ENCODE measurements at places on chromosomes 2 and 18. TPM values are rescaled to one million over a fixed set of nuclear protein-coding genes. Genes with fewer than 3 reads are reported as not detected.

DNA sequence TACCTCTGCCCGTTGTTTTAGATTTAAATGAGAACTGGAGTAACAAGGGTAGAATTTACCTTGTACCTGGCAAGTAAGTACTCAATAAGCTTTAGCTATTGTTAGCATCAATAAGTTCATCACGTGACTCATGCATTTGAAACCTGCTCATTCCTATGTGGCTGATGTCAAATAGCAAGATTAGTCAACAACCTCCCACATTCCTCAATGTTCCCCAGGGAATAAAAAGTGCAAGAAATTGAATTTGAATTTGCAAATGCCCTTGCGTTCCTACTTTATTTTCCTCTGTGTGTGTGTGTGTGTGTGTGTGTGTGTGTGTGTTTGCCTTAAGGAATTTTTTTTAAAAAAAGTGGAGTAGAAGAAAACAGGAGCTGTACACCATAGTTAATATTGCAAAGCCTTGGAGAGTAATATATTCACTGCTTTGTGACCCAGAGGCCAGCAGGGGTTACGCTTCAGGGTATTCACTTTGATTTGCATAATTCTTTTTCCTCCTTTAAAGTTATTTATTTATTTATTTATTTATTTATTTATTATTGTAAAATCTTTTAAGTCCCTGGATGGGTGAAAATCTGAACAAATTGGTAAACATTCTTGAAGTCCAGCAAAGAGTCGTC is 43.9 kb upstream of the DNAH7 start:
- no peak for DNase-seq

DNA sequence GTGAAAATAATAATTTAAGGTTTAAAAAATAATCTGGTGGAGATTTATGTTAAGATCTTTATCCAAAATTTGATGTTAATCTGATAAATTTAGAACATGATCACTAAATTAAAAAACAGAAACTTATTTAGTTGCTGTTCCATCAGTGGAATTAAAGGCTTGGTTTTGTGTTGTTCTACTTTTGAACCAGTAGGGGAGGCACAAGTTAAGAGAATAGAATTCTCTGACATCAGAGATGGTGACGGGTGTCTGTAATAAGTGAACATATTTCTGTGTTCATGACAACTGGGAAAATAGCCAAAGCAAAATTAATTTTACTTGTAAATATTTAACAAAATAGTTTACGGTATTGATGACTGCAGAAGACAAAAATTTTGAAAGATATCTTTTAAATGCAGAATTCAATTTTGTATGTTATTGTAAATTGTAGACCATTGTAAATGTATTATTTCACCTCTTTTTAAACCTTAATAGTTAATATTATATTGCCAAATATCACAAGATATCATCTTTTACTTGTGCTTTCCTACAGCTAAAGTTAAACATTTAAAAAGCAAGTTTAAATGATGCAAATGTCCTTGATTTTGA is 106.0 kb downstream of the UBR3 start:
- DNase-seq = no peak

DNA sequence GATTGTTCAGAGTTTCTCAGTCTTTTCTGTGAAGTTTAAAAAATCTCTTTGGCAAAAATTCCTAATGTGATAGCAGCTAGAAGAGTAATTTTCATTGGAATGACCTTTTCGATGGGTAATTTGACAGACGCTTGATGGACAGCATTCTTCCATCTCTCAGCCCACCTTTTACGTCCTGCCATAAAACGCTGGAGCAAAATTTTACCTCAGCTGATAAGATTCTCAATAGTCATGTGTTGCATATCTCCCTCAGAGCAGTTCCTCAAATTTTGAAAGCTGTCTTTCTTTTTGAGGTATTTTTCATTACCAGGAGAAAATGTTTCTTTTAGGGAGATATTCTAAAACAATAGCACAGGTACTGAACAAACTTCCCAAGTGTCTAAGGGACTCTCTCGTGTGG is 441.4 kb downstream of the PARD3B start:
- DNase-seq = no peak

DNA sequence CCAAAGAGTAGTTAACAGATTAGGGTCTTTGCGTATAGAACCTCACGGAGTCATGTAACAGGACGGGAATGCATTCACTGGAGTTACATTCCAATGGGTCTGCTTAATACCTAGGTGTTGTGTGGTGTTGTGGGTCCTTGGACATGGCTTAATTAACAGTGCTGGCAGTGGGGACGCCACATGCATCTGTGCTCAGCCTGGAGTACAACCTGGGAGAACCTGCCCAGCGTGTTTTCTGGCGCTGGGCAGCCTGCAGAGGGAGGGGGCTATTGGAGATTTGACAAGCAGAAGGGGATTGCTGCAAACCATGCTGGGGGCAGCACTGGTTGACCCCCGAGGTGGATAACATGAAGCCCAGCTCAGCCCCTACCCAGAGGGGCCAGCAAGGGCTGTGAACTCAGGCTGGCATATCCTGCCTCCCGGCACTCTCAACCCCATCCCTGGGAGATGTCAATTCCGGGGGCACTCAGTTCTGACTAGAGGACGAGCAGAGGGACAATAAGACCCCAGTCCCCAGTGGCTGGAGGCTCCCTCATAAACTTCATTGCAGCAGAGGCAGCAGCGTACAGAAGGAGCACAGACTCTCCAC is 29.3 kb upstream of the COPS8 start:
- no peak for DNase-seq

DNA sequence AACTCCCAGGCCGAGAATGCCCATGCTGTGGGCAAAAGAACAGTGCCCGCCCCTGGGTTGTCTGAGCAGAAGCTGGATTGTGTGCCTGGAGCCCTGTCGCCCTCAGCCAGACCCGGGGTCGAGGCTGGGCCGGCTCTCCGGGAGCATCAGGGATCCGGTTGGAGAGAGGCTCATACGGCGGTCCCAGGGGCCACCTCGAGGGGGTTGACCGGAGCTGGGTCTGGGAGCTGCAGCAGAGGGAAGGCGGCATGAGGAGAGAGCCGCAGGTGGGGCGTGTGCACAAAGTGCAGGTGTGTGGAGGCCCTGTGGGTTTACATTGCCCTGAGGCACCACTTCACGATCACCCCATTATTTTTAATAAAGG is 39.5 kb downstream of the MBP start:
- no peak for DNase-seq

- DNase-seq = no peak
These were observed at the start of gene CFAP65 for GRCh38 chr2:219041252-219041651. Gene CFAP65, minus strand, starts transcription at chr2:219041516. Its CDS starts 2,468 bp downstream, at chr2:219039048.

DNA sequence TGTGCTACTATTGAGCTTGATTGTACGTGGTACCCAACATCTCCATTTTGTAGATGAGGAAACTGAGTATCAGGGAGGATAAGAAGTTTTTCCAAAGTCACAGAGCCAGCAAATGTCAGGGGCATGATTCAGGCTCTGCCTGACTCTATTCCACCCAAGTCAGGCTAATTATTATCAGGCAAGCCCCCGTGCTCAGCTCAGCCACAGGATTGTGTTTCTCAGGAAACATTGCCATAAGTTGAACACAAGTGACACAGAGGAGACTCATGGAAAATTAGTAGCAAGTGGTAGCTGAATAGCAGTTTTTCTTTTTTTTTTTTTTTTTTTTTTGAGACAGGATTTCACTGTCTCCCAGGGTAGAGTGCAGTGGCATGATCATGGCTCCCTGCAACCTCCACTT is 260.5 kb downstream of the C1D start:
- no peak for DNase-seq

GRCh38 chr2:29475499-29475898 is 360.3 kb downstream of the CLIP4 start:
- no peak for DNase-seq

DNA sequence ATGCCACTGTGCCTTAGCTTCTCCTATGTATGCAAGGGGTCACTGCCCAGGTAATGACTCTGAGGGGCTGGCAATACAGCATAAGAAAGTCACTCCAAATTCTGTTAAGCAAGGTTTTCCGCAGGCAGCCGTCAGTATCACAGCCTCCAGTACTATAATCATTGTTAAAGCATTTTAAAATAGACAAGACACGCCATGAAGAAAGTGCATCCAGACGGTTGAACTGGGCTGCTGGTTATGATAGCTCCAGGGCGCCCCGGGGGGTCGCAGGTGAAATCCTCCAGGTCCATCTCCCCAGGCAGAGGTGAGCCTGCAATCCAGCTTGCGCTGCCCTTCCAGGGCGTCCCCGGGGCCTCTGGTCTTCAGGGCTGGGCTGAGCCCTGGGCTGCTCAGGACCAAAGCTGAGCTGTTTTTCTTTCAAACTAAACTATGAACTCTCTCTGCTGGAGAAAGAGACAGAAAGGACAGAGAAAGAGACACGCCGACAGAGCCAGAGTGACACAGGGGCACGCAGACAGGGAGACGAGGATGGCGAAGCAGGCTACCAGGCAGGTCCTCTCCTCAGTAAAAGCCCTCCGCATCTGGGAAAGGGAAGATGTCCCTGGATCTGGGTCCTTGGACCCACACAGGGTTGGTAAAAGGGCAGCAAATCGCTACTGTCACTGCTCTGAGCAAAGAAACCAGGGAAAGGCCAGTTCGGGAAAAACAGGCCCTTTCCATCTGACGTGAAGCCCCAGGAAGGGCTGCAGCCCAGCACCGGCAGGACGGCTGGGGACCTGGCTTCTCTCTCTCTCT is 2.1 kb upstream of the TWIST2 start:
- no peak for DNase-seq

DNA sequence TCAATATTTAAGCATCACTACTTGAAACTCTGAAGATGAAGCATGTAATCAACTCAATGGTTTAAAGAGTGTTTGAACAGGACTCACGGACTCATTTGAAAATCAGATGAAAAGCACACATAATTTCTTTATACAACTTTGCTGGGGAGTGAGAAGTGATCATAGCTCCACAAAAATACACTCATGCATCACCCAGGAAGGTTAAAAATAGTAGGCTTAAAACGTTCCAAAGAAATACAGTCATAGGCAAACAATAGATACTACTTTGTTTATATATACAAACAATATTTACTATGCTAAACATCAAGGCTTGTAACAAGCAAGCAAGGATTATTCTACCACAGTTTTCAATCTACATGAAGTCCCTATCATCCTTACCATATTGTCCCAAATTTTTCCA is 11.6 kb downstream of the HNRNPLL start:
- DNase-seq = no peak

DSG4 gene
- not detected for total RNA-seq

REG1A gene
- 3.7 TPM for total RNA-seq

FOXD4L1 gene
- total RNA-seq = not detected

TRAK2 gene
- 55.1 TPM for total RNA-seq
